ENCODE measurements at places on chromosomes 3 and 15. TPM values are rescaled to one million over a fixed set of nuclear protein-coding genes. Genes with fewer than 3 reads are reported as not detected.

DNA sequence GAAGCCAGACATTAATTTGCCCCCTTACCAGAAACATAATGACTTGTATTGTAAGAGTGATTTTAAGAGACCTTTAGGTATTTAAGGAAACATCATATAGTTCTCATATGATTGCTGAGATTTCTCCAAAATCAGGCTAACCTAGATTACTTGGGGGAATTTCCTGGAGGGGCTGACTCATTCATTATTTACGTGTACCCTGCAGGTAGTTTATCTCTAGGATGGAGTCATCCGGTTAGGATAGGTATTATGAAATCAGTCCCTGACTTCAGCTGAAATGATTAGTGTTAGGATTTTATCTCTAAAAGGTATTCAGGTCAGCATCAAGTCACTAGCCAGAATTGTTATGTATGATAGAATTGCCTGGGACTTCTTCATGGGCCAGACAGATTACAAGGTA, 97.5 kb downstream of the TCF12 start:
- no peaks in the 10 kb centered on the region for H3K27me3 ChIP-seq
- no peak overlapping the region for H3K4me3 ChIP-seq
- peaks cover 2% of the 10 kb centered on the region for H3K4me1 ChIP-seq
- no peak for DNase-seq

DNA sequence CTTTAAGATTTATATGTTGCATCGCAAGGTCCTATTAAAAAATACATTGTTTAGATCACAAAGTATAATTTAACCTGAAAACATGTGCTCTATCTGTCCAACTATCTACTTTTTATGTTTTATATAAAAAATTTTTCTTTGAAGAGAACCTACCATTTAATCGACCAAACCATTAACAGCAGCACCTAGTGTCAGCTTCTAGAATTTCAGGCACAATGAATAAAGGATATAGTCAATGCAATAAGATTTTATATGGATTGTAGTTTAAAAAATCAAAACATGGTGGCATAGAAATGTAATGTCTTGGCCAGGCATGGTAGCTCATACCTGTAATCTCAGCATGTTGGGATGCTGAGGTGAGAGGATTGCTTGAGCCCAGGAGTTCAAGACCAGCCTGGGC, 313.7 kb downstream of the GAP43 start:
- no peaks in the 10 kb centered on the region for H3K36me3 ChIP-seq
- no peak for DNase-seq
- no peaks in the 10 kb centered on the region for H3K27me3 ChIP-seq
- no peaks in the 10 kb centered on the region for H3K4me1 ChIP-seq
- no peak overlapping the region for H3K27ac ChIP-seq

RETNLB gene
- not detected for total RNA-seq

DNA sequence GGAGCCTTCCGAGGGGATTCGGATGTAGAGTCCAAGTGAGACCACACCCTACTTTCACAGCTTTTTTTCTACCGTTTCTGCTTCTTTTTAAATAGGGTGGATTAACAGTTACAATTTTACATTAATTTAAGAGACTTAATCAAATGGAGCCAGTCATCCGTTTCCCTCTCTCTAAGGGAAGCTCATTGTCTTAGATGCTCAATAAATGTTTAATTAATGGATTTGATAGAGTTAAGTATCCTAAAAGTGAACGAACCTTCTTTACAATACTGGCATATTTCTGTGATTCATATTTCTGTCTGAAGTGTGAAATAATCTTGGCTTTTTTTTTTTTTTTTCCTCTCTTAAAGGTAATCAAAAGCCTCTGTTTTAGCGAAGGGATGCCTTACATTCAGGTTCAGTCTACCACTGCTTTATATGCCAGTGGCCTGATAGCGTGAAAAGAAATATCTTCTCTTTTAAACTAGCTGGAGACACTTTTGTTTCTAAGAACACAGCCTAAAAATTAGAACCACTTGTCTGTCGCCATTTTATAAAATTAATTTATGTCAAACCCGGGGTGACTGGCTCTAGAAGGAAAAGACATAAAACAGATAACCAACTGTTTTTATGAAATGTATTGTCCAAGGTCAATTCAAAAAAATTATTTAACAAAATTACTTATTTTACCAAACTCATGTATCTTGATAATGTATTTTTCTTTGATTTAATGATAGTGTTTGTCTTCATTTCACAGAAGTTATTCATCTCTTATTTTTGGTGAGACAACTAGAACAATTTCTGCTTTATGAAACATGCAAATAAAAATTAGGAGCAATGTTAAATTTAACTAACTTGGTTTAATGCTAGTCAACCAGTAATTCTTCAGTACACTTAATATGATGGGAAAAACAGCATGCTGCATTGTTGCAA, 2.5 kb upstream of the CTNNB1 start:
- no peaks in the 10 kb centered on the region for H3K36me3 ChIP-seq
- H3K27me3 ChIP-seq, result peaks cover 3% of the 10 kb centered on the region
- peaks cover 1% of the 10 kb centered on the region for H3K4me1 ChIP-seq

ZBBX gene
- total RNA-seq, result 1.2 TPM

- H3K36me3 ChIP-seq, result no peaks in the 10 kb centered on the region
- H3K27me3 ChIP-seq, result no peaks in the 10 kb centered on the region
These were observed 219.3 kb upstream of the NR2E3 start for GRCh38 chr15:71591057-71591456.

PAK6 gene
- 11.9 TPM for total RNA-seq

AADACL2 gene
- total RNA-seq, result not detected

- no peak overlapping the region for H3K27ac ChIP-seq
- H3K4me3 ChIP-seq, result peak overlapping the region; percentile 84
- no peaks in the 10 kb centered on the region for H3K27me3 ChIP-seq
- H3K4me1 ChIP-seq, result peaks cover 8% of the 10 kb centered on the region
- no peaks in the 10 kb centered on the region for H3K36me3 ChIP-seq
- peak; percentile 14 for DNase-seq
These were observed 895 bp downstream of the HYKK start for GRCh38 chr15:78508272-78508671.

- H3K27me3 ChIP-seq, result no peaks in the 10 kb centered on the region
- H3K27ac ChIP-seq, result peak overlapping the region; percentile 65
- peak; percentile 53 for DNase-seq
- H3K4me3 ChIP-seq, result no peak overlapping the region
These were observed 1.9 kb upstream of the ALS2CL start for GRCh38 chr3:46695177-46695961.

DNA sequence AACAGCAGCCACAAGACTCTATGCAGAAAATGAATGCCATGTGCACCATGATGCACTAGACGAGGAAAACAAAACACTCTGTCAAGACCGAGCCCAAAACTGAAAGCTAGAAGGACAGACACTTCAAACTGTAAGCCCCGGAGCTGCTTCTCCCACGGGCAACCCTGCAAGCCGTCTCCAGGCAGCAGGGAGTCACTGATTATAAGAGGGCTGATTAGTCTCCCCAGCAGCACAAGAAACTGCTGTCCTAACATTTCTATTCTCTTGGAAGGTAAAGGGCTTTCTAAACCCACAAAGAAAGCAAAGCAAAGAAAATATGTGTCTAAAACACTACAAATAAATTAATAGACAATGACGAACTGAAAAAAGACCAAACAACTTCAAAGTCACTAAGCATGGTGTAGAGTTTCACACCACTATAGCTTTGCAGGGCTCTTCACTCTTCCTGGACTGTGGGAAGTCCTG, 15.5 kb downstream of the TBC1D2B start:
- peaks cover 28% of the 10 kb centered on the region for H3K4me1 ChIP-seq
- no peaks in the 10 kb centered on the region for H3K36me3 ChIP-seq

CHST2 gene
- total RNA-seq, result 6.0 TPM

SERPINI2 gene
- not detected for total RNA-seq

- H3K36me3 ChIP-seq, result no peaks in the 10 kb centered on the region
- H3K4me3 ChIP-seq, result no peak overlapping the region
- DNase-seq, result no peak
These were observed 59.2 kb upstream of the HERC1 start for GRCh38 chr15:63892794-63893441.

PLD1 gene
- total RNA-seq, result 24.3 TPM

GRCh38 chr3:66133853-66134445, 86.9 kb upstream of the SLC25A26 start:
- no peaks in the 10 kb centered on the region for H3K27me3 ChIP-seq
- no peak overlapping the region for H3K4me3 ChIP-seq
- peaks cover 7% of the 10 kb centered on the region for H3K4me1 ChIP-seq
- no peak overlapping the region for H3K27ac ChIP-seq

GRCh38 chr3:157633241-157633640, 130.0 kb upstream of the VEPH1 start:
- no peaks in the 10 kb centered on the region for H3K4me1 ChIP-seq
- H3K27ac ChIP-seq, result no peak overlapping the region
- no peak overlapping the region for H3K4me3 ChIP-seq

DNA sequence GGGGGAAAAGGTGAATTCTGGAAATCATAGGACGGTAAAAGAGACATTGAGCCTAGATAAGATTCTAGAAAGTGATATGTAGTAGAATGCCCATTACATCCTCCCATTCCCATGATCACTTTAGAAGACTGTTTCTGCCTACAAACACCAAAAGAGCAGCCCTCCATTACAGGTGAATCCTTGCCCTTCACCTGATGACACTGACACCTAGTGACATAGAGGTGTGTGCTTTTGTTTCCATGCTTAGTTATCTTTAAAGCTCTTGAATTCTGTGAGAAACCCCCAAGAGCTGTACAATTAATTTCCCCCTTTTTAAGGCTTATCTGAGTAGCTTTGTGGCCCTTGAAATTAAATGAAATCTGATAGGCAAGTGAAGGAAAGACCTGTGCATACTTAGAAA, 8.3 kb upstream of the BBX start:
- H3K36me3 ChIP-seq, result no peaks in the 10 kb centered on the region
- no peak overlapping the region for H3K4me3 ChIP-seq
- H3K27me3 ChIP-seq, result no peaks in the 10 kb centered on the region
- H3K27ac ChIP-seq, result no peak overlapping the region
- DNase-seq, result no peak

SLC6A11 gene
- total RNA-seq, result 0.38 TPM

- no peaks in the 10 kb centered on the region for H3K27me3 ChIP-seq
- no peak overlapping the region for H3K4me3 ChIP-seq
- H3K27ac ChIP-seq, result no peak overlapping the region
These were observed 31.6 kb upstream of the COPB2 start for GRCh38 chr3:139421040-139421439.

DNA sequence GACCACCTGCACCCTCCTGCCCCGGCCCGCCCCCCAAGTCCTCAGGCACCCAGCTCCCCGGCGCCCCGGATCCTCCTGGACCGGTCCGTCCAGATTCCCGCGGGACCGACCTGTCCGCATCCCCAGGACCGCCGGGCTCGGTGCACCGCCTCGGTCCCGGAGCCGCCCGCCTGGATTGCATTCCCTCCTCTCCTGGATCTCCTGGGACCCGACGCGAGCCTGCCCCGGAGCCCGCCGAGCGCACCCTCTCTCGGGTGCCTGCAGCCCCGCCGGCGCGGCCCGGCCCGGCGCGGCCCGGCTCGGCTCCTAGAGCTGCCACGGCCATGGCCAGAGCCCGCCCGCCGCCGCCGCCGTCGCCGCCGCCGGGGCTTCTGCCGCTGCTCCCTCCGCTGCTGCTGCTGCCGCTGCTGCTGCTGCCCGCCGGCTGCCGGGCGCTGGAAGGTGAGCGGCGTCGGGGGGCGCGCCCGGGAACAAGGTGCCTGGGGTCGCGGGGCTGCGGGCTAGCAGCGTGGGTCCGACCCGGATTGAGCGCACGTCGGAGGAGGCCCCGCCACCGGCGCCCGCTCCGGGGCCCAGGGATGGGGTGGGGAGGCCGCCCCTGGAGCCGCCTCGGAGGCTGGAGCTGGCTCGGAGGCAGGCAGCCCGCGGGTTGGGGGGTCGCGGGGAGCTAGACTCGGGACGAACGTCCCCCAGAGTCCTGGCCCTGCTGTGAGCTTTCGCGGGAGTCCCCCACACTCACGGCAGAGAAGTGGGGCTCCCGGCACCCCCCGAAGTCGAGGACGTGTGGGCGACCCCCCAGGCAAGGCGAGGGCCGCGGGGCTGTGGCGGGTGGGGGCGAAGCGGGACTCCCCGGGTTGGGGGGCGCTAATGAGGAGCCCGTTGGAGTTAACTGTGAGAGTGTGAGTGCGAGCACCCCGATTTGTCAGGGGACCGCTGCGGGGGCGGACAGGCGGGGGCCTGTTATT, 610 bp downstream of the EPHB3 start:
- H3K4me3 ChIP-seq, result peak overlapping the region; percentile 49
- no peaks in the 10 kb centered on the region for H3K27me3 ChIP-seq
- peaks cover 20% of the 10 kb centered on the region for H3K4me1 ChIP-seq
- no peak overlapping the region for H3K27ac ChIP-seq
- no peaks in the 10 kb centered on the region for H3K36me3 ChIP-seq
- no peak for DNase-seq
